ENCODE measurements at places on chromosomes 6 and 20.

GRCh38 chr6:4559281-4559875 lies 216.8 kb upstream of the CDYL start:
- DNase-seq = no peak

DNA sequence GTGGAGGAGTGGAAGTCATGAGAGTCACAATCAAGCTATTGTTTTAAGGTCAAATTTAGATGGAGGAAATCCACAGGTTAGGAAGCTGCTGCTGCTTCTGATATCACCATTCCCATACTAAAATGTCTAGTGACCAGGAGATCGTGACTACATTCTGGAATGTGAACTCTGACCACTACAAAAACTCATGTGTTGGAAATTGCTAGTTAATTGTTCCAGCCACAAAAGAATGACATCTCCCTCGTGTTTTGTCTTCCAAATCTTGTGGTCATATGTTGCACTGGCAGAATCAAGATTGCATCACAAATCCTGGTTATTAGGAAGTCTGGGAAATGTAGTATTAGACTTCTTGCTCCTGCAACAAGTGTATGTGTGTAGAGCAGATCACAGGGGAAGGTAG lies 441.9 kb downstream of the CD109 start:
- DNase-seq = no peak

DNA sequence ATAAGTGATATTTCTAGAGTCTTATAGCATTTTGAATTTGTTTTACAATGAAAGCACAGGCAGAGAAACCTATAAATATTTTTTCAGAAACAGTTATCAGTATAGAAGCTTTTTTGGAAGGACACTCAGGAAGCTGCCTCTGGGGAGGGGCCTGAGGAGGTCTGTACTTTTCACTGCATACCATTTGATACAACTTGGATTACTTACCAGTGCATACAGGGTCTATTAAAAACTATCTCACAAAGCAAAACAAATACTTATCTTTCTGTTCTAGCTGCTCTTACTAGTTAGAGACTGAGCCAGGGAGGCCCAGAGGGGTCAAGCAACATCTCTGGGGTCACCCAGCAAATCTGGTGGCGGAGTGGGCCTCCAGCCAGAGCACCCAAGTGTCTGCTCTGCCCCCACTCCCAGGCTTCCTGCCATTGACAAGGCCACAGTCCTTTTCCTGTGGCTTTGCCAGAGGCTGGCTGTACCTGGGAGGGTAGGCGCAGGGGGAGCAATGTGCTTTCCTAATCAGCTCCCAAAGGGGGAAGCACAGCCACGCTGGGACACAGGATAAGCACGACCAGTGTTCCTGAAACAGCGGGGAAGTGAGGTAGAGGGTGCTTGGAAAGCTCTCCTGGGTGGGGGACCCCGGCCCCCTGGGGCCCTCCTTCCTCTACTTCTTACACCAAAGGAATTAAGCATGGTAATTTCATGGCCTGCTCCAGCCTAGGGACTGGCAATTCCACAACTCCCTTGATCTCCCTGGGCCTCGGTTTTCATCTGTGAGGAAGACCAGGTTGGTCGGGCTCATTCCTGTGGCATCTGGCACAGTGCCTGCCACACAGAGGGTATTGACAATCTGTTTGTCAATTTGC lies 7.8 kb downstream of the TCF15 start:
- no peak for DNase-seq

DNA sequence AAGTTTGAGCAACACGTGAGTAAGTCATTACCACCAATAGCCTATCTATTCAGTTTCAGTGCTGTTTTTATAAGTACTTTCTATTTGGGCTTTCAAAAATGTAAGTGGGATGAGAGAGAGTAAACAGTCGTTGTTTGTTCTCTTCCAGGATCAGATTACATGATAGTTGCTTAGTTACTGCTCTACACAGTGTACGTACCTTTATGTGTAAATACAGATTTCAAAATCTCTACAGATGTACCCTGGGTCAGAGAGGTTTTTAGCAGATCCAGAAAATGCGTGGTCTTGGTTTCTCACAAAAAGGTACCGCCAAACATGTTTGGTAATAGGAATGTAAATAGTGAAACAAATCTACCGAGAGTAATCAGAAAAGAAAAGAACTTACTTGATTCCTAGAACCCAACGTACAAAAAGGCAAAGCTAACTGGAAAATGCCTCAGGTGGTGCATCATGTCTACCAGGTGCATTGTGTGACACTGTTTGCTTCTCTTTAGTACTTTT lies 421.1 kb downstream of the BCKDHB start:
- DNase-seq = no peak

DNA sequence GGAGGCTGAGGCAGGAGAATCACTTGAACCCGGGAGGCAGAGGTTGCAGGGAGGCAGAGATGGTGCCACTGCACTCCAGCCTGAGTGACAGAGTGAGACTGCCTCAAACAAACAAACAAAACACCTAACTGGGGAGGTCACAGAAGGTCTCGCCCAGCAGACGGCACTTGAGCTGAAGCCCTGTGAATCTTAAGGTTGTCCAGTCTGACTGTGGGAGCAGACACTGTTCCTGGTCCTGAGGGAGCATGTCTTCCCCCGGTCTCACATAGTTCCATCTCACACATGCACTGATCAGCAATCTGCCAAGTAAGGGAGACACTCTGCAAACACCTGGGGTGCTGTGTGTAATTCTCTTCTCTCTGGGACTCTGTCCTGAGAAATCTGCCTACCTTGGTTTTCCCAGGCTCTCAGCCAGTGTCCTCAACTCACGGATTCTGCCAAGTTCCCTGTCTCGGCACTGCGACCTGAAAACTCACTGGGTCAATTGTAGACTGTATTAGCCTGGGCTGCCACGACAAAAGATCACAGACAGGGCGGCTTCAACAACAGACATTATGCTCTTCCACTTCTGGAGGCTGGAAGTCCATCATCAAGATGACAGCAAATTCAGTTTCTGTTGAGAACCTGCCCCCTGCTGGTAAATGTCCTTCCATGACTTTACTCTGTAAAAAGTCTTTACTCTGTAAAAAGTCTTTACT lies 94.3 kb downstream of the JPH2 start:
- DNase-seq = no peak

DNA sequence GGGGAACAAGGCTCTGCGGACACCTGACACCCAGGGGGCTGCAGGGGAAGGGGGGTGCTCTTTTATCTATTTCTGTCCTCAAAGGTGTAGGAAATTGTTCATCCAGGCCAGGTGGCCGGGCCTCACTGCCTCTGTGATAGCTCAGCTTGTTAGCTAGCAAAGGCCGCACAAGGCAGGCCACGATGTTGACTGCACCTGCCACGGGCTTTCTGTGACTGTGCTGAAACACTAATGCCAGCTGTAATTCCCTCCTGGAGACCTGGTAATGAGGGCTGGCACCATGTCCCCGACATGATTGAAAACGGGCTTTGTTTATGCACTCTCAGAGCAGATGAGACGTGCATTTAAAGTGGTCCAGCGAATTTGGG lies 61.4 kb upstream of the APCDD1L start:
- DNase-seq = no peak

DNA sequence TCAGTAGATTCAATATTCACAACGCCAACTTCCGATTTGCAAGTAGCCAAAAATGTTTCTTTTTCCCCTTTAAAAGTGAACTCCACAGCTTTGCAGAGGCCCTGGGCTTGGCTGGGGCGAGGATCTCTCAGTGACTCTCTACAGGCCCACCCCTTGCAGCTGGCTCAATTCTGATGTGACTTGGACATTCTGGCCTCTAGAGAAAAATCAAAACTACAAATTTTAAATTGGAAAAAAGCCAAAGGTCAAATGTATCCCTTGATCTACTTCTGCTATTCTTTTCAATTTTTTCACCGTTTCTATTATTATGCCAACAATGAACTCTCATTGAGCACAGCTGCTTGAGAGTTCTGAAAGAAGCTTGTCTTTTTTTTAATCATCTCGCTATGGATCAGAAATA lies 245.9 kb upstream of the HS3ST5 start:
- DNase-seq = no peak

GRCh38 chr6:168214586-168215104 lies 104.9 kb downstream of the DACT2 start:
- no peak for DNase-seq

Measured in spinal cord (tissue), 10 donors.